Dorsolateral prefrontal cortex (tissue), 122 donors: ENCODE measurements at places on chromosomes 7 and 10. TPM values are rescaled to one million over a fixed set of nuclear protein-coding genes. Genes with fewer than 3 reads are reported as not detected.

Gene SLC26A5
- total RNA-seq = 0.42 TPM

- no peak for DNase-seq
Measured at GRCh38 chr10:132169031-132169765, 17.6 kb upstream of the DPYSL4 start.

DNA sequence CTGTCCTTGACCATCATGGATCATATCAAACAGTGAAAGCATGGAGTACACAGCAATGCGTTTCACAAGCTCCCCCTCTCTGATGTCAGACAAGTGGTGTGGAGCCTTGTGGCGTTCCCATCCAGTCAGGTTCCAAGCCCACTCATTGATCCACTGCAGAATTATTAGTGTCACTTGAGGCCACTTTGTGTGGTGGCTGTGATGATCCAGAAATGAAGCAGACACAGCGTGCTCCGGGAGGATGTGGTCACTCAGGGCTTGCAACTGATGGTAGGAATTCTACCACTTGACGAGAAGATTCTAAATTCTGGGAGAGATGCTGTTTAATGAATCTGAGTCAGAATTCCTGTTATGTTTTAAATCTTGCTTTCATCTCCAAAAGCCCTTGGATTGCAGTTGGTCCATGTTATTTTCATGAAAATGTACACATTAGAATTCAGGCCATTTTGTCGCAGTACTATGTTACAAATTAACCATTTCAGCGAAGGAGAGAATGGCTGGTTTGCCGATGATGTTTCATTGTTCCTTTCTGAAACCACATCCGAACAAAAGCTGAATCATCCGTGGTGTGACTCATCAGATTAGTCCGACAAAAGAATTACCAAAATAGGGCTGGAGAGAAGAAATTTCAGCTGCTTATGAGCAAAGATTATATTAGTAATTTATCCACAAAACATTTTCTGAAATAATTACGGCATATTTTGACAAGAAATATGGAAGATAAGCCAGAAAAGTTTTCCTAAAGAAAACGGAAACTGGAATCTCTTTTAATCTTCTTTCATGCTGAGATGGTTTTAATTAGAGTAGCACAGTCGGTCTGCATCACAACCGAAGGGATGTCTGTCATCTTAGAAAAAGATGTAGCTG is 48.1 kb downstream of the INSYN2A start:
- no peak for DNase-seq

Gene POU6F2
- 24.6 TPM for total RNA-seq

DNA sequence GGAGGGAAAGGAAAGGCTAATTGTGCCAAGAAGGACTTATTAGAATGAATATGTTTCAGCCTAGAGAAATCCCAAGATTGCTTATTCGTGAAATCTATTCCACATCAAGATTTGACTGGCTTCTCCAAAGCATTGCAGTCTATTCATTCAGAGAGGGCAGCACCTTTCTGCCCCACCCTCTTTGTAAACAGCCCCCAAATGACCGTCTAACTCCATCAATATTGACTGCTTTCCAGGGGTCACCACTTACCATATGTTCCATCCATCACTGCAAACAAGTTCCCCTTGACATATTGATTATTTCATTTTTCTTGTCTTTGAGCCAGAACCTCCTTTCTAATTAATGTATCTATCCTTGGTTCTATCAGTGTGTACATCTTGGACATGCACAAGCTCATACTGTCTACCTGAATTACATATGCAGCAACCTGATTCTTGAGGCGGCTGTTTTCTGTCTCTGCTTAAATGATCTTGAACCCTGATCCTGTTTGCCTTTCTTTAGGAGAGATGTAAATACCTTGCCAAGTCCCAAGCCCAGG is 44.2 kb upstream of the PTER start:
- DNase-seq = no peak

- no peak for DNase-seq
Measured at GRCh38 chr10:106405141-106405540, 759.4 kb downstream of the SORCS1 start.

GRCh38 chr10:46285300-46285699 is 1.5 kb upstream of the ANTXRL start:
- DNase-seq = no peak

Gene TRIP6
- 19.7 TPM for total RNA-seq

Gene COL1A2
- 17.1 TPM for total RNA-seq

Gene FBXL13
- total RNA-seq = 5.0 TPM

Gene PPRC1
- 22.6 TPM for total RNA-seq

Gene C10orf62
- total RNA-seq = 1.5 TPM

Gene CYP3A7
- total RNA-seq = not detected

DNA sequence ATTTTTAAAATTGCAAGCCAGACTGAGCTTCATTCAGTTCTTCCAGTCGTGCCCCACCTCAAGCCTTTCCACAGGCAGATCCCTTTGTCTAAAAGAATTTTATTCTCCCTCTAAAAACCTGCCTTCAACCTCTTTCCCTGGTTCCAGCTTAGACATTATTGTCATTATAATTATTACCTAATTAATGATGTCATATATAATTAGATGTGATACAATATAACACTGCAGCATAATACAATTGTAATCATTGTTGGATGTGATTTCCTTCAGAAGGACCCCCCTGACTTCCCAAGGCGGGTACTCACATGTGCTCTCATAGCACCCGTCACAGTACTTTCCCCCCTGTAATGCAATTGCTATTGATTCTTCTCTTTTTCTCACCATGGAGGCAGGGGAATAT is 88.6 kb downstream of the GPAM start:
- no peak for DNase-seq

DNA sequence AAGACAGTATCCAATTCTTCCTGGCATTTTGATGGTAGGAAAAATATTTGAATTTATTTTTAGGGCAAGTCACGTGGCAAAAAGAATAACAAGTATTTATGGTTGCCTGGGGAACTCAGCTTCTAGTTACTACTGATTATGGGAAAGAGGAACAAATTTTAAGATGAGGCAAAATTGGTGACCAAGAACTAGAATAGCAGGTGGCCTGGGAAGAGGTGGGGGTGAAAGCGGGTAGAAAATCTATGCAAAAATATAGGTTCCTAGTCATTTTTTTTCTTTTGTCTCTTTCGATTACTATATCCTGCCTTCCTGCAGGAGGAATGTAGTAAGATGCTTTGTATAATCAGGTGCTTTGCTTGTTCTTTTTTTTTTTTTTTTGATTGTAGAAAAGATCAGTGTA is 27.8 kb downstream of the ENTPD1 start:
- no peak for DNase-seq

DNA sequence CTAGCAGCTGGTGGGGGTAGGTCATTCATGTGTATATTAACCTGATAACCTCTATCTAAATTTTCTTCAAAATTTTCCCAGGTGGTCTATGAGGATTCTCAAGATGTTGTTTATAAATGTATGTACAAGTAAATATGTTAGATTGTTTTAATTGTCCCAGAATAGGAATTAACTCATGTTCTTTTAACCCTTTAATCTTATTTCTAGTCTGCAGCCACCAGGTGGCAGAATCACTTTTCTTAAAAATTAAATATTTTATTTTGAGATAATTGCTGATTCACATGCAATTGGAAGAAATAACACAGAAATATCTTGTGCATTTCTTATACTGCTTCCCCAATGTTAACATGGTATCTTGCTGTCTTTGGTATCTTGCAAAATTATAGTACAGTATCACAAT is 589.5 kb downstream of the ARL4A start:
- no peak for DNase-seq

- no peak for DNase-seq
Measured at GRCh38 chr7:87447116-87447635, 28.3 kb downstream of the ABCB4 start.

- no peak for DNase-seq
Measured at GRCh38 chr7:142690554-142691182, 58.6 kb upstream of the PRSS1 start.

DNA sequence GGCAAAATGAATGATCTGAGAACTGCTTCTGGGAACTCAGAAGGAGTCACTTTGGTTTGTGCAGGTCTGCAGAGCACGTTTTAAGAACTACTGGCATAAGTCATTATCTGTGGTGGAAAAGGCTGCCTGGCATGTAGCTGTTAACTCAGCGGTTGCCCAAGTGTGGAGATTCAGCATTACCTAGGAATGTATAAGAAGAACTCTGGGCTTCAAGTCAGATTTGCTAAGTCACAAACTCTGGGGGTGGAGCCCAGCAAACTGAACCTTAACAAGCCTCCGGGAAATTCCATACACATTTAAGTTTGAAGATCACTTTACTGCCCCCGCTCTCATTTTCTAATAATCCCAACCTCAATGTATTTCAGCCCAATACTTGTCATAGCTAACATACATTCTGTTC is 31.1 kb downstream of the PLXDC2 start:
- no peak for DNase-seq

Gene NSUN6
- 25.4 TPM for total RNA-seq

- DNase-seq = no peak
Measured at GRCh38 chr7:110105307-110105706, 985.6 kb upstream of the LRRN3 start.

Gene TMEM213
- not detected for total RNA-seq

- no peak for DNase-seq
Measured at GRCh38 chr10:104321725-104322415, 16.4 kb downstream of the ITPRIP start.

- peak; percentile 99 for DNase-seq
Measured at GRCh38 chr7:23531794-23532489, at the start of gene TRA2A. Gene TRA2A (minus strand): TSS chr7:23531981. CDS start chr7:23531824, 157 bp downstream.

- DNase-seq = no peak
Measured at GRCh38 chr7:144384555-144385245, 18.8 kb downstream of the NOBOX start.

DNA sequence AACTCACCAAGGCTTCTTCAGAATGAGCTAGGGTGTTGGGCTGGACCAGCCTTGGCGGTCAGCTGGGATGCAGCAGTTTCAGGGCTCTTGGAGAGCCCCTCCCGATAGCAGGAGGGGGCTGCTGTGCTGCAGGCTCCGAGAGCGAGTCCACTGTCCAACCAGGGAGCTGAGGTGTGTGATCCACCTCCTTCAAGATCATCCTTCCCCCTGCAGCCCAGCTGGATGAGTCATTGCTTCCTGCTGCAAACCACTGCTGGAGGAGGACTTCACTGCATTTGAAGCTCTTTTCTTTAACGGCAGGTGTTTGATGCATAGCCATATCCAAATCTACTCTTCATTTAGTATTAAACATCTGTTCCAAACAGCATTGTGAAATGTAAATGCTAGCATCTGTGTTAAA is 54.2 kb upstream of the EBF3 start:
- no peak for DNase-seq

Gene CHRM2
- total RNA-seq = 7.6 TPM

DNA sequence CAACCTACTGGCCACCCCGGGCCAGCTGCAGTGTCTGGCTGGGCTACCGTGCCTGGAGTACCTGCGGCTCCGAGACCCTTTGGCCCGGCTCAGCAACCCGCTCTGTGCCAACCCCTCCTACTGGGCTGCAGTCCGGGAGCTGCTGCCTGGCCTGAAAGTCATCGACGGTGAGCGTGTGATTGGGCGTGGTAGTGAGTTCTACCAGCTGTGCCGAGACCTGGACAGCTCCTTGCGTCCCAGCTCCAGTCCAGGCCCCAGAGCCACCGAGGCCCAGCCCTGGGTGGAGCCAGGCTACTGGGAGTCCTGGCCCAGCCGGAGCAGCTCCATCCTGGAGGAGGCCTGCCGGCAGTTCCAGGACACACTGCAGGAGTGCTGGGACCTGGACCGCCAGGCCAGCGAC is 4.2 kb downstream of the RARRES2 start:
- DNase-seq = no peak

- DNase-seq = no peak
Measured at GRCh38 chr10:101609481-101609880, 21.4 kb downstream of the DPCD start.

Gene HERPUD2
- 39.8 TPM for total RNA-seq

DNA sequence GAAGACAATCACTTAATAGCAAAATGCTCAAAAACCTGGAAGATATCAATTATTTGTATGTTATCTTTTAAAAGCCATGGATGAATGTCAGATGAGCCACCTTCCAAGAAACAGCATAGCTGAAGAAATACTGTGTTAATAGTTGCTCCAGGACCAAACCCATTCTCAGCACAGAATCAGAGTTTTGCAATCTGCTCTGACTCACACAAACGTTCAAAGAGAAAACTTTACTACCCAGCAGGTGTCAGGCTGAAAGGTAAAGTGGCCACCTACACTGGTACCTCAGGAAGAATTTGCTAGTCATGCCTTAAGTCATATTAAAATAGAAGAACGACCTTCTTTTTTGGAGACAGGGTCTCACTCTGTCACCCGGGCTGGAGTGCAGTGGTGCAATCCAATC is 526.5 kb downstream of the PARD3 start:
- no peak for DNase-seq

DNA sequence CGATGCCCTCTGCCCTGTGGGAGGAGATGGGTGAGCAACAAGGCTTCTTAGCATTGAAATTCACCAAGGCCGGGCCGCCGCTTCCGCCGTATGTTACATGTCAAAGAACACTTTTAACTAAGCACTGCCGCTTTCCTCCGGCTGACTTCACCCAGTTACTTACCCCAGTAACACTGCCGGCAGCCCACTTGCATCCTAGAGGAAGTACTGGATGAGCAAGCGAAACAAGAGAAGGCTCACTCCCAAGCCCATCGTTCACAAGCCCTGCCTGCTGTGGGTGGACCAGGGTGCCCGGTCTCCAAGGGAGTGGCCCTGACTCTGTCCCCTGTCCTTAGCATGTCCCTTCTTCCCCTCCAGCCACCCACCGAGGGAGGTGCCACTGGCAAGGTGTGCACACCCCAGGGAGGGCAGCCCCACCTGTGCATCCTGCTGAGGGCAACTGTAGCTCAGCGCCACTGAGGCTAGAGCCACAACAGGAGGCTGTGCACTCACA is 73.1 kb upstream of the EBF3 start:
- DNase-seq = no peak

Gene HOXA4
- total RNA-seq = not detected

Gene ZNF425
- 4.8 TPM for total RNA-seq

DNA sequence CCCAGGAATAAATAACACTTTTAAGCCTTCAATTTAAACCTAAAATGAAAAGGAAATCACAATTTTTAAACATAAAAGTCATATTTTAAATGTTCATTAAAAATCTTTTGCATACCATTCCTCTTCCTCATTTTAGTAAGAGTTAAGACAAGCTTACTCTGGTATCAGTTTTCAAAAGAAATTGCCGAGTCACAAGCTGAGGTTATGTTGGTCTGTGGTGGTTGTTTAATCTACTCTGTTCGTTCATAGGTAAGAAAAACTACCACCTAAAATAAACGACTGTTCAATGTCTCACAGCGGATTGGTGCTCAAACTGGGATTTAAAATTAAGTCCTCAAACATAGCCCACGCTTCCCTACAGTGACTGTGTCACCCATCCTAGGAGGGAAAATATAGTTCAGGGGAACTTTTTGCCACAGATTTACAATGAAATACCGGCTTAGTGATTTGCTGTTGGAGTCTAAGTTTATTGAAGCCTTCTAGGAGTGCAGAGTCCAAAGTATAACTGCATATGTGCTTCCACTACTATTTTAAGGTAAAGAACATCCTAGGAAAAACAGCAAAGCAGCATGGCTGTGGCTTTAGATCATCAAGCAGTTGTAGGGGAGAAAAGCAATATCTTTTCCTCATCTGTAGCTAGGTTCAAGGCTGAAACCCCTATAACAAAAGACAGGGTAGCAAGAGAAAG is 61.1 kb downstream of the GNAT3 start:
- DNase-seq = no peak

GRCh38 chr7:48454750-48455192 is 283.5 kb downstream of the ABCA13 start:
- no peak for DNase-seq
